T-helper 1 cell (primary cell): ENCODE measurements at places on chromosomes 13 and 19.
A peak's percentile ranks its signal among the peaks of the same experiment; 100 is the strongest.

DNA sequence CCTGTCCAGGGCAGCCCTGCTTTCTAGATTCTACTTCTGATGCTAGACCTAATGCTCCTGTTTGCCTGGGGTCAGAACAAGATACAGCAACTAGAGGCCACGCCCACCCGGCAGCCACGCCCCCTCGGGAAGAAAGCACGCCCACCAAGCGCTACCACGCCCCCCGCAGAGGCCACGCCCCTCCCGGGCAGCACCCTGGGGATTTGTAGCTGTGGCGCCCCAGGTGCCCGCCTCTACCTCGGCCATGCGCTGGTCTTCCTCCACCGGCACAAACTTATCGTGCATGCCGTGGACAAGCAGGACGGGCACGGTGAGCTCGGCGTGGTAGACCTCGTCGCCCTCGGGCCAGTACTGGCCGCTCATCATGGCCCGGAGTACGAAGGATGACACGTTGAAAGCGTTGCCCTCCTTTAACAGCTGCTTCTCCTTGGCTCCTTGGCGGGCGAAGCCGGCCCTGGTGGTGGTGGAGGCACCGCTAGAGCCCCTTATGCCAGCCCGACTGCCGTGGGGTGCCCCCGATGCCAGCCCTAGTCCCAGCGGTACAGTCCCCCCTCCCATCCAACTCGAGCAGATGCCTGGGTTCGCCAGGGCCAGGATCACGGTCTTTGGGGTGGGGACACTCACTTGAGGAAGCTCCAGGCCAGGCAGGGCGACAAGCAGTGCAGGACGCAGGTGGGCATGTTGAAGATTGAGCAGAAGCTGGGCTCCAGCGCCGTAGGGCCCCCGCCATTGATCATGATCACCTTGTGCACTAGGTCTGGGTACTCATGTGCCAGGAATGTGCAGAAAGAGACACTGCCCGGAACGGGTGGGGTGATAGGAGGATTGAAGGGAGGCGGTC, 9.0 kb downstream of the ABHD8 start:
- peak; percentile 46 for DNase-seq

- DNase-seq: peak; percentile 100
Observed at GRCh38 chr19:58543826-58544590, at the start of gene TRIM28. Gene TRIM28, plus strand, starts transcription at chr19:58544064. Its CDS starts 694 bp downstream, at chr19:58544758.

DNA sequence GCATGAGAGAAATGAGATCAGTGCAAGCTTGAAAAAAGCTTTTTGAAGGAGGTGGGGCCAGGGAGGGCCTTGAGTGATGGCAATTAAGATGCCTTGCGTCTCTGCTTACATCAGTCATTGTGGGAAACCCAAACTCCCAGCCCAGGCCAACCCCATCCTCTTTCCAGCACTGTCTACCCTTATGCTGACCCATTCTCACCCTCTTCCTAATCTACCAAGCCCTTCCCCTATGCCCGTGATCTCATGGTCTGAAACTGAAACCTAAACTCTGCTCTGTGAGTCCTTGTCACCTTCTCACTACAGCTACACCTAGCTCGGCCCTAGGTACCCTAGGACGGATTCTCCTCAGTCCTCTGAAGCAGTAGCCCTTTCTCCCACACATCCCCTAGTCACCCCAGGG, 36.0 kb upstream of the SERP2 start:
- DNase-seq: no peak

GRCh38 chr19:14480700-14481079, 5.5 kb upstream of the PTGER1 start:
- no peak for DNase-seq

DNA sequence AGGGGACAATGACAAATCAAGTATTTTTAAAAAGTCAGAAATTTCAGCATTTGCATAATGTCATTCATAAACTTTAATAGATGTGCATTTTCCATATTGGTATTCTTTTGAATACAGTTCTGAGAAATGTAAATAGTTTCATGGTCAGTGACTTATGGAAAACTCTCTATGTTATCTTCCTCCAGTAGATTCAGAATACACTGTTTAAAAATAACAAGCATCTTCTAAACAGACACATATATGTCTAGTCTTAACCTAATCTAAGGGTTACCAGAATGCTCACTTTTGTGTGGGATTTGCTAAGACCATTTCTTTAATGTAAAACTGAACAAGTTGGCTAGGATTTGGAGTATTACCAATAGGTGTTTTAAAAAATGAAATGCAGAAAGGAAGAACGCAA, 119.8 kb upstream of the SGCG start:
- no peak for DNase-seq
